AG08396 (cell line): ENCODE measurements at places on chromosomes 6 and 20.

- peak; percentile 8 for DNase-seq
These were observed 4.0 kb downstream of the TNFRSF6B start for GRCh38 chr20:63700199-63701050.

- DNase-seq, result no peak
These were observed 77.5 kb downstream of the PSMG4 start for GRCh38 chr6:3336066-3336786.

DNA sequence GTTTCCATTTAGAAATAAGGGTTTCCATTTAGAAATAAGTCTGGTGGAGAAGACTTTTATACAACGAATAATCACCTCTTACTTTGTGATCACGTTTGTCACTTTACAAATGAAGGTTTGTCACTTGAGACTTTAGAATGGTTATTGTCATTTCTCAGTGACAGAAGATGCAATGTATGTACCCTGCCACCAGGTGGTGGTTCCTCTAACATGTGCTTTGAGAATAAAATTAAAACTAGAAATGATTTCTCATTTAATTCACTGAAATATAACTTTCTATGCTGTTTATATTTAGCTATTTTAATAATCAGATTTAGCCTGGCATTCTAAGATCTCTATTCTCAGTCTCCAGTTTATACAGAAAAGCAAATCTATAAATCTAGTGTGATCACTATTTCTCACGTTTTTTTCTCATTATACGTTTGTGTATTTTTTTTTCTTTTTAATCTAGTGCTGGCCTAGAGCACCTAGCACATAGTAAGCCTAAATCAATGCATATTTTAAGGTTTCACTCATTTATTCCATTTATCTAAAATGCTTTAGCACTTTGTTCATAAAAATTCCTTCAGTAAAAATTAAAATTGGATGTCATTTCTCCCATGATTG lies 57.4 kb upstream of the TFAP2D start:
- no peak for DNase-seq

DNA sequence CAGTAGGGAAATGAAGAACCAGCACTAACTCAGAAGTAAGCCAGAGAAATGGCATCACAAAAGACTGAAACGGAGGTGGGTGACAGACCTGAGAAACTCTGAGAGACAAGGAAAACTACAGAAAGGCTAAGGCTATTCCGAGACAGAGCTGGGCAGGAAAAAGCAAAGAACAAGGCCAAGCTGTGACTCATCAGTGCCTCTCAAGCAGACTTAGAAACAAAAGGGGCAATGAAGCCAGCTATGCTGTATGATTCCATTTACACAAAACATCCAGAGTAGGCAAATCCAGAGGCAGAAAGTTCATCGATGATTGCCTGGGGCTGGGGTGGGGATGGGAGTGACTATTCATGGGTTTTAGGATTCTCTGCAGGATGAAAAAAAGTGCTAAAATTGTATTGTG lies 50.0 kb downstream of the SLC23A2 start:
- peak; percentile 65 for DNase-seq

- DNase-seq, result peak; percentile 1
These were observed 72.5 kb downstream of the FLRT3 start for GRCh38 chr20:14264869-14265268.

- DNase-seq, result peak; percentile 5
These were observed 32.4 kb upstream of the TPBG start for GRCh38 chr6:82331031-82331773.

GRCh38 chr6:17577059-17577458 lies 23.0 kb upstream of the FAM8A1 start:
- no peak for DNase-seq

DNA sequence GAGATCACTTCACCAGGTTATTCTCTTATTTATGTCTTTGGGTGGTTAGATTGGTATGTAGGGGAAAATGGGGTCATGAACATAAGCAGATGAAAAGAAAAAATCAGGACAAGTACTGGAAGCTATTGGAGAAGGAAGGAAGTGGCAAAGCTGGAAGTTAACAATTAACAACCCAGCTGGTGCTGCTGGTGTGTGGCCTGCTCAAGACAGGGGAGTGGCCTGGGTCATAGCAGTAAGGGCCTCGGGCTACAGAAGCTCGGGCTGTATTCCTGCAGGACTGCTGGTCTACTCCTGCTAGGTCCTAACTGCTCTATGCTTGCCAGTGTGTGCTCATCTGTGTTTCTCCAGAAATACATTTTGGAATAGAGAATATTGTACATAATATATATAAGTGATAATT lies 19.6 kb downstream of the MYLIP start:
- no peak for DNase-seq
